CD4-positive, alpha-beta T cell treated with Interferon alpha-2 for 1 hour (primary cell): ENCODE measurements at places on chromosomes 1 and 21.
A peak's percentile ranks its signal among the peaks of the same experiment; 100 is the strongest.

GRCh38 chr21:45219517-45219916 is 68.2 kb downstream of the POFUT2 start:
- DNase-seq, result no peak

- DNase-seq, result no peak
Measured at GRCh38 chr1:232223183-232223708, 406.7 kb downstream of the SIPA1L2 start.

- peak; percentile 63 for DNase-seq
Measured at GRCh38 chr1:225911191-225912130, 12.6 kb downstream of the PYCR2 start.

- no peak for DNase-seq
Measured at GRCh38 chr1:57277681-57278080, 146.2 kb downstream of the DAB1 start.

GRCh38 chr1:145688328-145688727 is 18.8 kb downstream of the PDZK1 start:
- DNase-seq, result no peak

DNA sequence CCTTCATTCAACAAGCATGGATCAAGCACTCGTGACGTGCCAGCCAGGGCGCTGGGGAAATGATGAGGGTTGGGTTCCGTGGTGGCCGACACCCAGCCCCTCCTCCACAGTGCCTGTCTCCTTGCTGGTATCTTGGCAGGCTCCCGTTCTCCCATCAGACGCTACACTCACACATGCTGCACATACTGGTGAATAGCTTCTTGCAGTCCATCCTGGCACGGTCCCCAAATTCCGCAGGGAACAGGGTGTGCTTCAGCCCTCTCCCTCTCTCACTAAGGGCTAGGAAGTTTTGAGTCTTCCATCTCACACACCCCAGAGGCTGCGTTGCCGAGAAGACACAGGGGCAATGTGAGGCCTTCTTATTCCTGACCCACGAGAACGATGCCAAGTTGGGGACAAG is 10.1 kb upstream of the MEF2D start:
- DNase-seq, result no peak

DNA sequence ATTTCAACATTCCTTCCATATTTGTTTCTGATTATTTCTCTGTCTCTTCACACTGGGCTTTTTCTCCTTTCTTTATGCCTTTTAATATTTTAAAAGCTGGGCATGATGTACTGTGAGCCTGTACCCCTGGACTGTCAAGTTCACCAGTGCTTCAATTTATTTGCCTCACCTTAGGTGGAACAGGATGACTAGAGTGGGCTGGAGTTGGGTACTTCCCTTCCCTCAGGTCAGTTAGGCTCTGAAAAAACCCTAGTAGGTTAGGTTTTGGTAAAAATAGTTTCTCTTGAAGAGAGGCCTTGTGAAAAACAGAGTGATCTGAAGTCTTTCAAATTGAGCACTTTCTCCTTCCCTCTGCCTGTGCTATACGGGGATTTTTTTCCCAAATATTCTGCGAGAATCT is 163.0 kb upstream of the LYPLAL1 start:
- no peak for DNase-seq

GRCh38 chr1:11984121-11984520 is 3.9 kb downstream of the MFN2 start:
- no peak for DNase-seq

- DNase-seq, result no peak
Measured at GRCh38 chr1:98478121-98478520, 183.4 kb upstream of the SNX7 start.

DNA sequence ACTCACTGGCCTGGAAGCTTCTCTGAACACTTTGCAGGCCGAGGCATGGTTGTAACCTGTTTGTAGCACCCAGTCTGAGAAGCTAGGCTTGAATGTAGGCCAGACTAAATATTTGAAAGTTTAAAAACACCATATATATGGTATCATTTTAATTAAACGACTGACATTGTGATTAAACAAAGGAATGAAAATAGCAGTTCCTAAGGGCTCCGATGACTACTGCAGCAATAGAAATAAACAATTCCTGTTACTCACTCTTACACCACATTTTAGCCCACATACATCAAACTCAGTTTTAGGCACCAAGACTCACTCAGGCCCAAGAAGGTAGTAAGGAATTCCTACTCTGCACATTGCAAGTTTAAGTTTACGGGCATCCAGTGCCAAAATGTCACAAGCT is 281.2 kb downstream of the AKT3 start:
- DNase-seq, result no peak

DNA sequence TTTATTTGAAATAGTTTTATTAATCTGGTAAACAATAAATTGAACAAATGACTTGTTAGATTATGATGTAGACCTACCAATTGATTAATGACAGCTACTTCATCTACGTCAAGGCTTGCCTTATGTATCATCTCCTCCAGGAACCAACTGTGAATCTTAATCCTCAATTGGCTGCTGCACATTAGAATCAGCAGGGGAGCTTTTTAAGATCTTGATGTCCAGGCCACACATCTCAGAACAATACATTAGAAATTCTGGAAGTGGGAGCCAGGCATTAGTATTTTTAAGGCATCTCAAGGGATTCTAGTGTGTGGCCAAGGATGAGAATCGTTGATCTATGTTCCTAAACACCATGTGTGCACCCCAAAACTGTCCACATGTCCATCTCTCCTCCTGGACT is 52.0 kb upstream of the LYPLAL1 start:
- no peak for DNase-seq

GRCh38 chr1:36667256-36667655 is 184.5 kb upstream of the CSF3R start:
- no peak for DNase-seq

DNA sequence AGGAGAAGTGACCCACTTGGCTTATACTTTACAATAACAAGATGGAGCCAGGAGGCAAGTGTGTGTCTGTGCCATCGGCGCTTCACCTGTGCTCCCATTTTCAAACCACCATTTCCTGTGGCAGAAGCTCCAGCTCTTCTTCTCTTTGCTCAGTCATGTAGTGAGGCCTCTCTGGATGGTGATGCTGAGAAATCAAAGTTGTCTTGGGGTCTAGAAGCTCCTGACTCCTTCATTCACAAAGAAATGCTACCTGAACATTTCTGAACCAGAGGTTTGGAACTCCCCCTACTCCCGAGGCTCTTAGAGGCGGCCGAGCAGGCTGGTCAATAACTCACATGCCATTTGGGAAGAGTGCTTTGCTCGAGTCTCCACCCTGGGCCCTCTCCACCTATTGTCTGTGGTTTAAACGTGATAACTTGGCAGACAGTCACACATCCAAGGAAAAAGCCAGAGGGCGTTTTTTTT is 18.0 kb downstream of the SLAMF1 start:
- peak; percentile 60 for DNase-seq

DNA sequence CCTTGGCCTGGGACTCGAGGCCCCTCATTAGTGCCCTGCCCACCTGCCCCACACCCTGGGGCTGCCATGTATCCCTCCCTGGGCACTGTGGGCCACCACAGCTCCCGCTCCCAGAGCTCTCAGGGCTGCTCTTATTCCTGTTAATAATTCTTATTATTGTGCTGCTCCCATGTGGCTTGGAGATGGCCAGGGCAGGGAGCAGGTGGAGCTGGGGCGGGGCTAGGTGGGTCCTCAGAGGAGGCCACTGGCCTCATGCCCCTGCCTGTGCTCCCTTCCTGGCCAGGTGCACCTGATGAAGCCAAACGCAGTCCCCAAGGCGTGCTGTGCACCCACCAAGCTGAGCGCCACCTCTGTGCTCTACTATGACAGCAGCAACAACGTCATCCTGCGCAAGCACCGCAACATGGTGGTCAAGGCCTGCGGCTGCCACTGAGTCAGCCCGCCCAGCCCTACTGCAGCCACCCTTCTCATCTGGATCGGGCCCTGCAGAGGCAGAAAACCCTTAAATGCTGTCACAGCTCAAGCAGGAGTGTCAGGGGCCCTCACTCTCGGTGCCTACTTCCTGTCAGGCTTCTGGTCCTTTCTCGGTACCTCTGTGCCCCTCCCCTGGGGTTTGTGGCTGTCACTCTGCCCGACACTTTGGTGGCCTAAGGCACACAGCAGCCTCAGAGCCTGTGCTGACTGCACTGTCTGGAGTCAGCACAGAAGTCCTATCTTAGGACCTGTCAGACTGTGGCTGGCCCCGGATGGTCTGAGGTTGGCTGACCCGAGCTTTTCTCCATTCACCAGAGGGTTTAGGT is 34.1 kb downstream of the BMP8A start:
- DNase-seq, result peak; percentile 60

DNA sequence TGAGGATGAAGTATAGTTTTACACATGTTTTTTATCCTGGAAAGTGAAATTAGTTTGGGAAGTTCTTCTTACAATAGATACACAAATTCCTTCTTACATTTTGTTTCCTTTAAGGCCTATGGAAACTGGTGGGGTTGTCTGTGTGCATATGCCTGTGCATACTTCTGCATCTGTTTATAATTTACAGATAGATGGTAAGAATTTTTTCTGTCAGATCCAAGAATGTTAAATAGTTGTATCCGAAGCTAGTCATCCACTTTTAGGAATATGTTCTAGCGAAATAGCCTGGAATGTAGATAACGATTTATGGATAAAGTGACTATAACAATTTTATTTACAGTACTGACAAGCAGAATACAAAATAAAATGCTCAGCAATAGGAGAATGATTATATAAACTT is 194.1 kb downstream of the ROR1 start:
- DNase-seq, result no peak

GRCh38 chr1:116954440-116954839 is 44.7 kb downstream of the PTGFRN start:
- DNase-seq, result no peak

GRCh38 chr1:153538315-153538821 is 2.4 kb downstream of the S100A5 start:
- DNase-seq, result no peak

DNA sequence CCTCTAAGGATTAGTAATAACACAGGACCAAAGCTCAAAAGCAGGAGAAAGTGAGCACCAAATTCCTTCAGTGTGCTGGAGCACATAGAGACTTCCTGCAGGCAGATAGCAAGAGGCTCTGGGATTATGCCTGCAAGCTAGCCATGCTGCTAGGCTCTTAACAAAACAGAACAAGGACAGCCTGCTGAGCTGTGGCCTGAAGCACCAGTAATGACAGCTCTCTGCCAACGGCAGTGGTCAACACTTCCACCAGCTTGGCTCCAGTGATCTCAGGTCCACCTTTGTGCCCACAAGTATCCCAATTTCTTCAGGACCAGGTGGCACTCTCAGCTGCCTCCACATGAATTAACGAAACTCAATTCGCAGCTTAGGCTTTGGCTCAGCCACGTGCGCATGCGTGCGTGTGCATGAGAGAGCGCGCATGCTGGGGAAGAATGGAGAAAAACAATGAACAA is 64.2 kb downstream of the SLC45A1 start:
- no peak for DNase-seq

GRCh38 chr1:156391366-156391677 is 22.3 kb downstream of the RHBG start:
- no peak for DNase-seq

DNA sequence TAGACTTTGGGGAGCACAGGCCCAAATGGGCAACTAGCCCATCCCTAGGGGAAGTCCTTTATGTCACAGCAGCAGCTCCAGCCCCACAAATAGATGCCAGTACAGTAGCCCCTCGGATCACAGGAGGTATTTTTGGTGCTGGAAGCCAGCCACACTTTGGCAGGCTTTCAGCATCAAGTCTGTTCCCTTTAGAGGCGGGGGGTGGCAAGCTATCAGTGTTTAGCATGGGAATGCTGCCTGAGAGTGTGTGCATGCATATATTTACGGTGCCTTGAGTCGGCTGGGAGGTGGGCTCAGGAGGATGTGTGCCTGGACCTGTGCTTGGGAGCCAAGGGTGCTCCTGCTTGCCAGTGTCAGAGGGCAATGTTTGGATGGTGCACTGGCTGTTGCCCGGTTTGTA is 3.5 kb upstream of the PLXNA2 start:
- DNase-seq, result no peak

DNA sequence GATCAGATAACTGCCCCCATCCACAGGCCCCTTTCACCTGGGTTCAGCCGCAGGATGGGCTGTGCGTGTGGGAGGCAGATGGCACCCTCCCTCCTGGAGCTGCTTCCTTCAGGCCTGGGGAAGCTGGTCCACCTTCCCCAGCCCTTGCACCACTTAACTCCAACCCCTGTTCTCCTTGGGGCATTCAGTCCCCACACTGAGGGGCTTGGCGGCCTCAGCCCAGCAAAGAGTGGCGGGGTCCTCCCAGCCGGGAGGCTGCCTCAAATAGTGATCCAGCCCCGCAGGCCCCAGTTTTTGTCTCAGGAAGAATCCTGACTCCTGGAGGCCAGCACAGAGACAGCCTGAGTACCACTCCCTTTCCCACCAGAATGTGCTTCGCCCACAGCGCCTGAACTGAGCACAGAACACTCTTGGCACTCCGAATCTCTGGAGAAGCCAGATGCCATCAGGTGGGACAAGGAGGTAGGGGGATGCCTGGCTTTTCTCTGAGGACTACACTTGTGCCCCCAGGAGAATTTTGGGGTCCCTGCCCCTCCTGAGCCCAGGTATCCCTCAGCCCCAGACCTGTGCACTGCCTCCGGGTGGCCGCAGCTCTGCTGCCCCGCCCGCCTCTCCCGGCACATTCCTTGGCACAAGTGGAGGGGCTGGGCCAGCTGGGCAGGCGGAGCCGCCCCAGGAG is 936 bp downstream of the PAQR6 start:
- DNase-seq, result no peak

DNA sequence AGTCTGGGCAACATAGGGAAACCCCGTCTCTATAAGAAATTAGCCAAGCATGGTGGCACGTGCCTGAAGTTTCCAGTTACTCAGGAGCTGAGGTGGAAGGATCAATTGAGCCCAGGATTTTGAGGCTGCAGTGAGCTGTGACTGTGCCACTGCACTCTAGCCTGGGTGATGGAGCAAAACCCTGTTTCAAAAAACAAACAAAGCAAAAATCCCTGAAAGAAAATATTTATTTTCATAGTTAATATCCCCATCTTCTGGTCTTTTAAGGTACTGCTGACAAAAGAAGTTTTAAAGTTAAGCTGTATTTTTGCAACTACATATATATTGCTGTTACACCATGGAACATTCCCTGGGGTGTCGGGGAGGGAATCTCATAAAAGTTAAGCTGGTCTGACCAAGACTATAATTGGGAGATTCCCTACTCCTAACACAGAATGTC is 26.0 kb downstream of the VAMP4 start:
- DNase-seq, result no peak

GRCh38 chr1:4298361-4299083 is 355.9 kb upstream of the AJAP1 start:
- no peak for DNase-seq

- DNase-seq, result peak; percentile 33
Measured at GRCh38 chr1:107935396-107936064, 29.4 kb downstream of the VAV3 start.

GRCh38 chr1:206589206-206589605 is 23.1 kb downstream of the EIF2D start:
- DNase-seq, result no peak

DNA sequence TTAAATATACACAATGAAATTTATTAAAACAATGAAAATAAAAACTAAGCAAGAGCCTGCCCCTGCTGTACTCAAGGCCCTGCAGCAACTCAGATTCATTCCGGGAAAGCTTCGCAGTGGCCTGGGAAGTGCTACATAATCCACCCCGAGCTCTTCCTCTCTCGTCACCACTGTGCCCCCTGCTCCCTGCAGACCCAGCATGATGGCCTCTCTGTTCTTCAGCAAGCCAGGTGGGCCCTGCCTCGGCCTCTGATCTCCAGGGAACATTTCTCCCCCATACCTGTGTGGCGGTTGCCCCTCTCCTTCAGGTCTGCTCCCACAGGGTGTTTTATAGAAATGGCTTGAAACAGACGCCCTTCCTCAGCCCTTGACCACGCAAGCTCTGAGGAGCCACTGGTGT is 10.6 kb downstream of the RNF187 start:
- no peak for DNase-seq
